Activated gamma-delta T cell treated with anti-CD3 and anti-CD28 coated beads, Interleukin-2, amount 50 U/mL, for 16 hours (primary cell): ENCODE measurements at places on chromosomes 2 and 18.

GRCh38 chr2:97660775-97661389, 3.0 kb downstream of the ACTR1B start:
- no peak for DNase-seq

- DNase-seq = no peak
Measured at GRCh38 chr2:36915627-36916026, 50.7 kb downstream of the STRN start.

- DNase-seq = no peak
Measured at GRCh38 chr2:174967691-174968260, 37.4 kb downstream of the CHN1 start.

DNA sequence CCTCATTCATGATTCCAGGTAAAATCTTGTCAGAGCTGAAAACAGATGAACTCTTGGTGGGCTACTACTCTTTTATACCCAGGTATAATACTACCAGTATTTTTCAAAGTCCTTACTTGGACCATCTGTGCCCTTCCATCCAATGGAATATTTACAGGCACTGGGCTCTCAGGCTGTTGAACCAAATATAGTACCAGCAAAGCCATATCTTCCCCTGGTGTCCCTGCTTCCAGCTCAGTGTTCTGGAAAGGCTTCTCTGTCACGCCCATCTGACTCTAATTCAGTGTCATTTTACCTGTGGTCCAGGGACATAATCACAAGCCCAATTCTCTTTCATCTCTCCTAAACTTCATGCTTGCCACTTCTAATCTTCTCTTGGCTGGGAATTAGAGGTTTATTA, 119.2 kb upstream of the STK17B start:
- no peak for DNase-seq

DNA sequence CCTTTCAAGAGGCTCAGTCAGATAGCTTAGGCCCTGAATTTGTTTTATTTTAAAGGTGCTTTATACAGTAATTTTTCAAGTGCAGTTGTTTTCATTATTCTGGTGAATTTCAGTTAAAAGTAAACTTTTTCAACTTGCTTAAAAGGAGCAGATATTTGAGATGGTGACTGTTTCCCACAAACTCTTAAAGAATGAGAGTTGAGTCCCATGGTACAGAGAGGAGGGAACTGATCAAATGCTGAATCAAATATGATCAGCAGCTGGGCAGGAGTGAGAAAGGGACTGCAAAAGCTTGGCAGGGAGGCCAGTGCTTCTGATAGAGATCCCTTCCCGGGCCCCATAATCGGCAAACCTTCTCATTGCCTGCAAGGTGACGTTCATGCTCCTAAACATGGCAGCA, 91.2 kb downstream of the KCNS3 start:
- DNase-seq = no peak

- DNase-seq = no peak
Measured at GRCh38 chr2:71669628-71670429, 216.5 kb downstream of the DYSF start.

DNA sequence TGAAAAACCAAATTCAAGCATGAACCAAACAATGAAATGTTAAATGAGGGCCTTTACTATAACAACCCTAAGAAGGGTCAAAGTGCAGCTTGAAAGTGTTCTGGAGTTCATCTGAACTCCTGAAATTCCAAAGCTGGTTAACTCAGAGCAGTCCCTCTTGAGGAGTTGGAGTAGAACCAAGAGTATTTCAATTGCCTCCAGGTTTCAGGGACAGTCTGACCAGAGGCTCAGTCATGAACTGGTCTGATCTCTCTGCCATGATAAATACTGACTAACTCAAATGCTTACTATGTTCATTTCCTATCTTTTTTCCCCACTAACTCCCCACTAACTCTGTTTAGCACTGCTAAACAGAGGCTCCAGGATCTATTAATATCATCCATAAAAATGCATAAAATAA, 2.7 kb downstream of the STARD7 start:
- no peak for DNase-seq

DNA sequence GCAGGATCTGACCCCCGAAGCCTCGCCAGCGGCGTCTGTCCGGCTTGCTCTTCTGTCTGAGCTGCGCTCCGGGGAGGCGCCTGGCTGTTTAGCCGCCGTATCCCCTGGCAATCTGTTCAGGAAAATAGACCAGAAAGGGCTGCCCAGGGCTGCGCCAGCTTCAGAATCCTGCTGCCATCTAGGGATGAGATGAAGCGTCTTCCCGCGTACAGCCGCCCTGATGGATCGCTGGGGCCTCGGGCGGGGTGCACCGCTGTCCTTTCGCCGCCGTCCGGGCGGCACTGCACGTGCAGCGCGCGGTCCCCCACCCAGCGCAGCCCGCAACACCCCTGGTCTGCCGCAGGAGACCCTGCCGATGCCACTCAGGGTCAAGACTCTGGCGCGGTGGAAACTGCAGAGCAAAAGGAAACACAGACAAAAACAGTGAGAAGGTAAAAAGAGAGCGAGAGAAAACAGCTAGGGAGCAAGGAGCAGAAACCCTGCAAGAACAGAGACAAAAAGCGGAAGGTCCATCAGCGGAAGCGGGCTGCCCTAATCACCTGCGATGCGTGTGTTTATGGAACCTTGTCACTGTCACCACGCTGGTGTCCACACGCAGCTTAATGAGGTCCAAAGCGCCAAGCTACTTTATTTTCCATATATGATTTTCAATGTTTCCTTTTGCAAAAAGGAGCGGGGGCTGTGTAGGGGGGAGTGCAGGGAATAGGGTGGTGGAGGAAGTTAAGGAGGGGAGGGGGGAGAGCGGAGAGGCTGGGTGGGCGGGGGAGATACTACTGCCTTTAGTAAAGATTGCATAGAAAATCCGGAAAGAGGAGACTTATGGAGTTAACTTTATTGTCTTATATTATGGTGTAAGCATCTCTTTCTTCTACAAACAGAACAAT, 2113.3 kb upstream of the PIK3C3 start:
- no peak for DNase-seq

GRCh38 chr18:69936191-69936558, 11.5 kb downstream of the CD226 start:
- no peak for DNase-seq

- DNase-seq = no peak
Measured at GRCh38 chr2:4973973-4974372, 718.2 kb upstream of the SOX11 start.

GRCh38 chr2:163737190-163737439, 1.3 kb upstream of the FIGN start:
- DNase-seq = no peak

GRCh38 chr2:212962691-212963090, 188.7 kb downstream of the IKZF2 start:
- DNase-seq = no peak

DNA sequence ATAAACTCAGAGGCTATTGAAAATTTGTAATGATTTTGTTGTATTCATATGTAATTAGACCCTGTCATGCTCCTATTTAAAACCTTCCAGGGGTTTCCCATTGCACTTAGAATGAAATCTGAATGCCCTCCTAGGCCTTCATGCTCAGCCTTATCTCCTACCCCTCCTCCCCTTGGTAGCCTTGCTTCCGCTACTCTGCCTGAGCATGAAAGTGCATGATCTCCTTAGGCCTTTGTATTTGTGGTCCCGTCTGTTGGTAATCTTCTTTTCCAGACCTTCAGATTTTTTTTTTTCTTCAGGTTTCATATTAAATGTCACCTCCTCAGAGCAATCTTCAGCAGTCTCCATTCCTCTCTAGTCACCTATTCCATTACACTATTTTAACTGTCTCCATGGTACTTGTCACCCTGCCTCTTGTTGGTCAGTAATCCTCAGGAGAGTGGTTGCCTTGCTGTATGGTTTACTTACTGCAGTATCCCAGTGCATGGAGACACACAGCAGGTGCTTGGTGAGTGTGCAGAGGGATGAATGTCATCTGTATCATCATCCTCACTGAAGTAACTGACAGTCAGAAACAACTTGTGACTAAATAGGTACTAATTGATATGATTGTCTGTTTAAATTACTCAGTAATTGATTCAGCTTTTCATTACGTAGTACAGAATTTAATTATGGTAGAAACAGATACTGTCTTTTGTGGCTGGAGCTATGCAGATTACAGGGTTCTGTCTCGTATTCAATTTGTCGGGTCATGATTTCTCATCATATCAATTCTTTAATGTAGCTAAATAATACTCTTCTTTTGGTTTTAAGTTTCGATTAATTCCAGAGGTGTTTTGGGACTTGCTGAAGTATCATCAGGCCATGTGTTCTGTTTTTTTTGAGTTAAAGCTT, 63.9 kb downstream of the PHLPP1 start:
- DNase-seq = no peak

GRCh38 chr2:176137906-176138305, 8.4 kb downstream of the HOXD8 start:
- no peak for DNase-seq

DNA sequence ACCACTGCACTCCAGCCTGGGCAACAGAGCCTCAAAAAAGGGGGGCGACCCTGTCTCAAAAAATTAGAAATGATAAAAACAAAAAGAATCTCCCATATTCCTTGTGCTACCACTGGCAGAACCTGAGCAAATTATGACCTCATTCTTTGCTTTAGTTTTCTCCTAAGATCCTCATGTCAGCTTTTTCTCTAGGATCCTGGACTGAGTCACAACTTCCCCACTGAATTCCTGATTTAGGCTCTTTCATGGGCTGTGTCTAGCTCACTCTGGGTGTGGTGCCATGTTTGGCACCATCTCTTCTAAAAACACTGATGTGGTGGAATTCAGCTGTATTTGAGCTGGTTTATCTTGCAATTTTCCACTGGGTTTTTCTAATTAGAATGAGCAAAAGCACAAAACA, 37.1 kb downstream of the EXOC6B start:
- no peak for DNase-seq

GRCh38 chr2:56234241-56234640, 50.5 kb downstream of the CCDC85A start:
- no peak for DNase-seq

- DNase-seq = no peak
Measured at GRCh38 chr18:9184998-9185613, 48.5 kb downstream of the ANKRD12 start.

DNA sequence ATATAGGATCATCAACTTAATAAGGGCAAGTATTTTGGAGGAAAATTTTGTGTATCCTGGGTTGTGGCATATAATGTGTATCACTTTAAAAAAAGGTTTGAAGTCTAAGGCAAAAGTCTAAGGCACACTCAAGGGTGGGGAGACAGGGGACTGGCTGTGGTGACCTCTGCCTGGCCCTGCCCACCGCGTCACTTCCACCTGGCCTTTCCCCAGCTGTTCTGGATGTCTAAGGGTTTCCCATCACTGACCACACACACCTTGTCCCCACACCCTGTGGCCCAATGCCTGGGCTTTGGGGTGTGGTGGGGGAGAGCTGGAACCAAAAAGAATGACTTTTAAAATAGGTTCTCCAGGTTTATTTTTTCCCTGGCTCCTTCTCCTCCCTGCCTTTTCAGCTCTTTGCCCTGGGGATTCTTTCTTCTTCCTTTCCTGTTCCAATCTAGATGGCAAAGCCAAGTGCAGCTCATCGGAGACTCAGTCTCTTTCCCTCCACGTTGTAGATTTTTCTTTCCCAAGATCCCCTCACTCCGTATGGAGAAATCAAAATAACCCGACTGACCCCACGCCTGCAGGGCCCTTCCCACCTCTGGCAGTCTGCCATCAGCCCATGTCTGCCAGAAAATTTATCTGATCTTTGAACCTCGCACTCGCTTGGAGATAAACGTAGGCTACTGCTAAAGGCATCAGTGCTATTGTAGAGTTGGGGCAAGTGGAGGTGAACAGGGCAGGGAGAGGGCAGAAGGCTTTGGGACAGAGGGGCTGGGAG, 257.2 kb downstream of the DYSF start:
- DNase-seq = no peak

- no peak for DNase-seq
Measured at GRCh38 chr2:130288467-130289403, 54.0 kb upstream of the IMP4 start.

DNA sequence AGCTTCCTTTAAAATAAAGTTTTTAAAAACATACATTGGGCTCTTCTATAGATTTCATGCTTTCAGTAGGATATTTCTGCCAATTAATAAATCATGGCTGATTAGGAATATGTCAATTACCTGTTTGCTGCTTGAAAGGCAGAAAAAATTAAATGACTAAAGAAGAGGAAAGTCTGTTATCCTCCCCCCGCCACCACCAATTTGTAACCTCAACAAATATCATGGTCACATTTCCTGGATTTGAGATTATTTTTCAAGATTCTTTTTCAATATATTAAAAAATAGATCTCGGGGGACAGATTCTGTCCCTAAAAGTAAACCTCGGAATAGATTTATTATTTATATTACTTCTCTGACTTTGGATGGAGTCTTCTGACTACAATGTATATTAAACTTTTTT, 125.9 kb downstream of the ARHGAP15 start:
- DNase-seq = no peak

DNA sequence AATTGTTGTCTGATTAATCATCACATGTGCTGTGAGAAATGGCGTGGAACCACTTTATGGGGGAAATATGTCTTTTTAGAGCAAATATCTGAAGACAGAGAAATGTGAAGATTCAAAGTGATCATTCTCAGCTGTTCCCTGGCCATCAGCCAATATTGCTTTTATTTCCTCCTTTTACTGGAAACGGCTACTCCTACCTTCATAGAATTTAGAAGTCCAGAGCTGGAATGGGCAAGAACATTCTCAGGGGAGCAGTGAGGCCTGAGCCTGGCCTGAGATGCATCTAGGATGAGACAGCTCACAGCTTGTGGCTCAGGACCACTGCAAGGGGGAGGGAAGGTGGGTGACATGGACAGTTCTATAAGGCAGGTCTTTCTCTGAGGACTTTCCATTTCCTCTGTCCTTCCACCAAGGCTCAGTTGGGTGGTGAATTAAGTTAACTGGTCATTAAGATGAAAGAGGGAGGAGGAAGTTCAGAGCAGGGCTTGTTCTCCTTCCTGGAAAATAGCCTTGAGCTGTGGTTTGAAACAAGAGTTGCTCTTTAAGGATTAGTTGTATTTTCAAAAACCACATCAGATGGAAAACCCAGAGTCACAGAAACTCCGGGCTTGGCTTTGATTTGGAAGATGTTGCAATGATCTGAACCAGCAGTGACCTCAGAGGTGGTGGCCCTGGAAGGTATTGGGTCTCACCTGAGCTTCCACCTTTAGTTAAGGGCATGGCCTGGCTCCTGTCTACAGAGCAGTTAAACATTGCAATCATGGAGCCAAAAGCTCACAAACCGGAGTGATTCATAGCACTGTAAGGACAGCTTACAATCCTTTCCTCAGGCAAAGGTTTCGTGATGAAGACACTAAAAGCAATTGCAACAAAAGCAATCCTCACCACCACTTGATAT, 144.3 kb downstream of the VAPA start:
- no peak for DNase-seq

DNA sequence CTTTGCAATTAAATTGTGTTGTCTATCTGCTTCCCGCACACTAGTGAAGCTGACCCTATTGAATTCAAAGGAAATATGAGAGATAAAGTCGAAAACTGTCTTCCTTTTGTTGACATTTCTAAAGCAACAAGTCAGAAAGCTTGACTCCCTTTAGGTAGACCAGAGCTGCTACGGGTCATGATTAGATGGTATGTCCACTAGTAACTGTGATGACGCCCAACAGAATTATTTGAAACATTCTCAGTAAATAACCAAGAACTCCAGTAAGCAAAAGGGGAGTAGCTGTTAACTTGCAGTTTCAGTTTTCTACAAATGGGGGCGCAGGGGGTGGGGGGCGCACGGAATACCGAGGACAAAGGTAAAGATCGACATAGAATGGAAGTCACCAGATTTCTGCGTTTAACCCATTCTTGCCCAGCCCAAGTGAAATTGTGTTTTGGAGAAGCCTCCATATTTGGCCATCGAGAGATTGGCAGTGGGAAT, 56.4 kb downstream of the CRIM1 start:
- DNase-seq = no peak
